Osteoblast (primary cell): ENCODE measurements at places on chromosomes 11 and 22. TPM values are rescaled to one million over a fixed set of nuclear protein-coding genes. Genes with fewer than 3 reads are reported as not detected.

MRPL17 gene
- total RNA-seq, result 29.5 and 29.7 TPM in 2 replicates

OR2D2 gene
- 0.36 and 0.88 TPM in 2 replicates for total RNA-seq

KCNK4 gene
- total RNA-seq, result 0.29 and 0.36 TPM in 2 replicates

YIF1A gene
- 165 and 182 TPM in 2 replicates for total RNA-seq

CELF1 gene
- 136 and 148 TPM in 2 replicates for total RNA-seq

ASCC2 gene
- 21.0 and 28.3 TPM in 2 replicates for total RNA-seq

TNNI2 gene
- total RNA-seq, result not detected in 2 replicates
